Bronchial smooth muscle cell (primary cell): ENCODE measurements at places on chromosomes 4 and X. TPM values are rescaled to one million over a fixed set of nuclear protein-coding genes. Genes with fewer than 3 reads are reported as not detected.

NHS gene
- 1.1 and 2.0 TPM in 2 replicates for total RNA-seq

KLKB1 gene
- 0.16 and 0.17 TPM in 2 replicates for total RNA-seq

NAA11 gene
- not detected in 2 replicates for total RNA-seq

TLR3 gene
- 1.1 and 1.8 TPM in 2 replicates for total RNA-seq

ITIH6 gene
- total RNA-seq: not detected in 2 replicates

STBD1 gene
- 3.9 and 7.1 TPM in 2 replicates for total RNA-seq

BEND2 gene
- not detected in 2 replicates for total RNA-seq

PCDH18 gene
- total RNA-seq: 387 and 423 TPM in 2 replicates

PAGE5 gene
- total RNA-seq: not detected in 2 replicates

FGFBP2 gene
- total RNA-seq: not detected in 2 replicates

FDCSP gene
- total RNA-seq: not detected in 2 replicates

RS1 gene
- not detected in 2 replicates for total RNA-seq

RBM46 gene
- total RNA-seq: under 0.01 TPM in 1 of 2 replicates, not detected in the other

WDR44 gene
- total RNA-seq: 6.3 and 9.0 TPM in 2 replicates

STS gene
- 2.2 and 2.5 TPM in 2 replicates for total RNA-seq

PRKG2 gene
- total RNA-seq: 13.0 and 20.3 TPM in 2 replicates

GUCY1B1 gene
- total RNA-seq: 39.1 and 46.3 TPM in 2 replicates

S100P gene
- 0.32 and 1.4 TPM in 2 replicates for total RNA-seq
